ENCODE measurements at places on chromosomes 7 and 10. TPM values are rescaled to one million over a fixed set of nuclear protein-coding genes. Genes with fewer than 3 reads are reported as not detected.

DNA sequence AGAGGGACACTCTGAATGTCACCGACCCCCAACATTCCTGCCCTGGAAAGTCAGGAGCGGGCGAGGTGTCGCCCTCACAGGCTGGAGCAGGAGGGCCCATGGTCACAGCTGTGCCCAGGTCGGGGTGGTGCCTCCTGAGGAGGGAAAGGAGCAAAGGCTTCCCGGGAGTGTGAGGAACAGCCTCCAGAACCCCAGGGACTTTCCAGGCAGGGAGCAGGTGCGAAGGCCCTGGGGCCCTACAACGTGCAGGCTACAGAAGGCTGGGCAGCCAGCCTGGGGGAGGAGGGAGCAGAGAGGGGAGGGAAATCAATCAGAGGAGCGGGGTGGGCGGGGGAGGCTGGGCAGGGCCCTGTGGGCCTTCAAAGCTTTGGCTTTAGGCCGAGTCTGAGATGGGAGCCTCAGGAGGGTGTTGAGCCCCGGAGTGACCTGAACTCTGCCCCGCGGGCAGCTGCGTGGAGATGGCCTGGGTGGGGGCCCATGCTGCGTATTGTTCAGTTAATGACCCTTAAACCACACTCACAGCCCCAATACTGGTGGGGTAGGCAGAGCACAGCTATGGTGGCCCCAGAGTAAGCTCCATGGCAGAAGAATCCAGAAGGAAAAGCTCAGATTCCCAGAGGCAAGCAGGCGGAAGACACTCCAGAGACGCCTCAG, 44.2 kb upstream of the PPP2R2D start:
- no peak for DNase-seq

DNA sequence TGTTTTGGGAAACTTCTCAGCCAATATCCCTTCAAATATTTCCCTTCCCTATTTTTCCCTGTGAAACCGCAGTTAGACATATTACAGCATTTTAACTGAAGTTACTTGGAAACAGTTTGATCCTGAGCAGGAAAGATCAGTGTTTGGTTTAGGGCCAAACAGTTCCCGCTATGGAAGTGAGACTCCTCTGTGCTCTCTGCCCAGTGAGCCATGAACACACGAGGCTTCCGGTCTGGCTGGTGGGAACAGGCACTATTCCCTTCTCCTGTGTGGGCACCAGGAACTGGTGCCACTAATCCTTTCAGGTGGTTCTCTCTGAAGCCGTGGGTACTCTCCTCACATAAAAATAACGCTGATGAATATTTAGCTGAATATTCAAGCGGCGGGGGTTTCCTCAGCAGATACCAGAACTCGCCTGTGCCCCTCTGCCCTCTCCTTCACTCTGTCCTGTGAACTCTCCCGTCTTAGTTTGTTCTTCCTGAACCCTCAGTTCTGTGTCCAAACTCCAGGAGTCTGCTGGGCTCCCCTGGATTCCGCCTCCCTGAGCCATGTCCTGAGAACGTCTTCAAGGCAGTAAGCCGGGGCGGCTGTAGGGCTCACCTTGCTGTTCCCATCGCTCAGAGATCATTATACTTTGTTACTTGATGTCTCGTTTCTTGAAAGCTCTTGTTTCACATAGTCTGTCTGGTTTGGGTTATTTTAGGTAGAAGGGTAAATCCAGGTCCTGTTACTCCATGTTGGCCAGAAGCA, 25.7 kb downstream of the FOXL3 start:
- no peak for DNase-seq

The INSYN2A gene
- polyA plus RNA-seq: not detected

DNA sequence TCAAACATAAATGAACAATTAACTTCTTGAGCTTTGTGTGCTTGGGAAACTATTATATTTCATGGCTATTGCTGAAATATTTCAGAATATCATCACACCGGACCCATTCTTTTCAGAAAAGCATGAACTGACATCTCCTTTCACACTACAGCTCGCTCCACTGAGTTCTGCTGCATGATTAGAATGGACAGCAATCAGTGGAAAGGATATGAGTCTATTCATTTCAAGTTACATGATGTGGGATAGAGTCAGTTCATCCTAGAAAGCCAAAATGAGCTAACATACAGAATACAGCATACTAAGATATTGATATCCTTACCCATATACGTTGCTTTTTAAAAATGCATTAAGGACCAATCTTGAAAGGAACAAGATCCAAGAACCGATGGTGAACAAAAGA, 1.1 kb upstream of the FAM53B start:
- no peak for DNase-seq

DNA sequence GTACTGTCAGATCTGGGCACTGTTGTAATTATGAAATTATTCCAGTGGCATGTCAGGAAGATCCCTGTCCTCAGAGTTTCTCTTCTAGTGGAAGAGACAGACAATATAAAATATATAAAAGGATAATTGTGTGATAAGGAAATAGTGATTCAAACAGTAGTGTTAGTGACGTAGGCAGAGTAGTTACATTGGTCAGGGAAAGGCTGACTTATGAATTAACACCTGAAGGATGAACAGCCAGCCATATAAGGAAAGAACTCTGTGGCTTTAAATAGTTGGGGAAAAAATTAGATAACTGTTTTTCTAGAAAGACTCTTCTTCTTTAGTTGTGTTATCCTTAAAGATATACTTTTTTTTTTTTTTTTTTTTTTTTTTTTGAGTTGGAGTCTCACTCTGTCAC, 37.7 kb downstream of the WAC start:
- DNase-seq: no peak

The TMEM213 gene
- polyA plus RNA-seq: not detected

The PTF1A gene
- polyA plus RNA-seq: not detected

- DNase-seq: no peak
Measured at GRCh38 chr10:71727105-71727737, 7.6 kb upstream of the C10orf105 start.

DNA sequence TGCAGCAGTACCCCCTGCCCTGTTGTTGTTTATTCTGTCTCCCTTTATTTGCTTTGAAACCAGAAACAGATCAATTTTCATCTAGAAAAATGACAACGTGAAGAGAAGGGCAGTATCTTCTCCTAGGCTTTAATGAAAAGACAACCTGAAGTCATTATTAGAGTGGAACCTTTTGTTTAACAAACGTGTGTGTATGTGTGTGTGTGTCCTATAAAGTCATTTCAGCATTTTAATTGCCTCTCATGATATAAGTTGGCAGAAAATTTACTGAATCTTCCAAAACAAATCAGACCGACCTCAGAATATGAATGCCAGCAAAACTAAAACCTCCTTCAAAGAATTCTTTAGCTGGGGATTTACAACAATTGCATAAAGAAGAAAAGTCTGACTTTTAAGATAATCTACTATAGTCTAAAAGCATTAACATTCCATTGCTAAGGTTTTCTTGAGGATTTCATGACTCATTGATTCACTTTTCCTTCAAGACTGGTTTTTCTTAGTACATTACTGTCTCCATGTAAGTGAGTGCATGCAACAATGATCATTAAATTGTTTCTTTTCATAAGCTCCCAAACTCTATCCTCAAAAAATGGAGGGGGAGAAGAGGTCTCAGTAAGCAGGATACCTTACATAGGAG, 3.2 kb downstream of the GLI3 start:
- no peak for DNase-seq

The CYP2C18 gene
- not detected for polyA plus RNA-seq

DNA sequence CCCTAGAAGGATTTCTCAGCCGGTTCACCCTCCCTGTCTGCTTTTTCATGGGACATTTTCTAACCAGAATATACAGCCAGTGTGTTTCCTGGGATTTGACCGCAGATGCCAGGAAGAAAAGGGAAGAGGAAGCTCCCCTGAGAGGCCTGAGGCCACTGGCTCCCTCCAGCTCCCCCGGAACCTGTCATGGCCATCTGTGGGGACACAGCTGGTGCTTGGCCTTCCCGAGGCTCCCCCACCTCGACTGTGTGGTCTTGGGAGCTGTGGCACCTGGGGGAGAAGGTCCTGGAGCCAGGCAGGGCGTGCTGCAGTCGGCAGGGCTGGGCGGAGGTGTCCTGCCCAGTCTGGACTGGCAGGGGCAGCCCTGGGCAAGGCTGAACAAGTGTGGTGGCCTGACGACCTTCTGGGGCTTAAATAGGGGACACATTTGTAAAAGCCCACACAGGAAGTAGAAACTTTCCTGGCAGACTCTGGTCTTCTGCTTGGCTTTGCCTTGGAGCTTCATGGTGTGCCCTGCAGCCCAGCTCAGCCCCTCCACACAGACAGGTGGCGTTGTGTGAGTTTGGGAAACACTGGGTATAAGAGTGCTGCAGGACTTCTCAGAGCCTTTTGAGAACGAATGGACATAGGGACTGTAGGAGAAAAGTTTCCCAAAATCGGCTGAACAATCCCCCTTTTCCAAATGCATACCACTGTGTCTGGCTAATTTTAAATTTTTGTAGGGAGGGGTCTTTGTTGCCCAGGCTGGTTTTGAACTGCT, 6.8 kb downstream of the BRI3 start:
- DNase-seq: no peak

DNA sequence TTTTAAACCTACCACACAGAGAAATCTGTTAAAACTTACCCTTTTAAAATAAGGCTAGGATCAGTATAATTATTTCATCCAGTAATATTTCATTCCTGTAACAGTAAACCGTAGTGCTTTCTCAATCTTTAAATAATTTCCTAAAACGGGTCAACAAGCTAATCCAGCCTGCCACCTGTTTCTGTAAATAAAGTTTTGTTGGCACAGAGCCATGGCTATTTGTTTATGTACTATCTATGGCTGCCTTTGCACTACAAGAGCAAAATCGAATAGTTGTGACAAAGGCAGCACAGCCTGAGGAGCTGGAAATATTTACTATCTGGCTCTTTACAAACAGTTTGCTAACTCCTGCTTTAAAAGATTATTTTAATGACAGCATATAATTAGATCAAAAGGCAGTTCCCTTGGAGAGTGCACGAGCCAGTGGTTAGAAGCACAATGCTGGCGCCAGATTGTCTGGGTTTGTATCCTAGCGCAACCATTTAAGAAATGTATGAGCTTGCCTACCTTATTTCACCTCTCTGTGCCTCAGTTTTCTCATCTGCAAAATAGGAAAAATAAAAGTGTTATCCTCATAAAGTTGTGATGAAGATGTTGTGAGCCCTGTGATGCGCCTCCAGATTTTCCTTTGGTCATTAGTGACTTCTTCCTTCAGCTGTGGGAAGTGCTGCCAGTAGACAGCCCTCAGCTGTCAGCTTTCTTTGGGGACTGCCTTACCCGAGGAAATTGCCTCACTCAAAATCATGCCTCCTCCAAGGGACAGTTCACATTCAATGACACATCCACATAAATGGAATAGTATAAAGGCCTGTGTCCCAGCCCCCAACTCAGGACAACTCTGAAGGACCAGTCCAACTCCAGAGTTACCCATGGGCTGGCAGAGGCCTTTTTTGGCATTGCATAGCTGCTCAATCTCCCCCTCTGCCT, 11.8 kb upstream of the MIOS start:
- no peak for DNase-seq

The ANKRD22 gene
- 1.2 TPM for polyA plus RNA-seq

- no peak for DNase-seq
Measured at GRCh38 chr7:134472572-134473244, 13.8 kb upstream of the AKR1B1 start.

DNA sequence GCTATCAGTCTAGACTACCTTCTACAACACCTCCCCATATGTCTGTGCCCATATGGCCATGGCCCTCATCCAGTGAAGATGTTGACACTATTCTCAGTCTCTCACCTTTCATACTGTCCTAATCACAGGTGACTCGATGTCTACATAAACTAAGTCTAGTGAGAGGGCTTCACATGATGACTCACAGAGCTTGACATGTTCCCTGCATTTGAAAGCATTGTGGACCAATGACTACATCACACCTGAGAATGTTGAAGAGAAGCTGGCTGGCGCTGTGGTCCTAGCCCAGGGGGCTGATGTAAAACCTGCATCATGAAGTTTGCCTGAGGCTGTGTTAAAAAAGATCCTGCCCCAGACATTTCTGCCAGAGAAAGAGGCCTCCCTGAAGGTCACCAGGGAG, 167.2 kb downstream of the NPSR1 start:
- DNase-seq: no peak

The RRP12 gene
- 13.4 TPM for polyA plus RNA-seq

DNA sequence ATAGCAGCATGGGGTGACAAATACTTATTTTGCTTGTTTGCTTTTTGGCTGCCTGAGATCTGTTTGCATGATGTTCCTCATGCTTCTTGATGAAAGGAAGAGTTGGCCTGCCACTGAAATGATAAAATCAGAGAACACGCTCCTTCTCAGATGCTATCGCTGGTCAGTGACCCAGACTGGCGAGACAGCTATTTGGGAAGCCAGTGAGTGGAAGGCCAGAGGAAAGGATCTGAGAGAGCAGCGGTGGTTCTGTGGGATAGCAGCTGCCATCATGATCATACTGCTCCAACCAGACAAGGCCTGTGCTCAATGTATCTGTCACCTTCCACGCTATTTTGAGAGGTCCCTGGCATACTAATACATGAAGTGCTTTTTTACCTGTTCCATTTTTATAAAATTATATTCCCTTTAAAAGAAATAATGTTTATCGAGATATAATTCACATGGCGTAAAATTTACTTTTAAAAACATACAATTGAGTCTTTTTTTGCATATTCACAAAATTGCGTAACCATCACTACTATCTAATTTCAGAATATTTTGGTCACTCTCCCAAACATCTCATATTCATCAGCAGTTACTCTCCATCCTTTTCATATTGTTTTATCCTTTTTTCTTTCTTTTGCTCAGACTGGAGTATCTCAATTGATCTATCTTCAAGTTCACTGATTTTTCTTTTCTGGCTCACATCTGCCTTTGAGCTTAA, 695.1 kb downstream of the TNS3 start:
- no peak for DNase-seq

- peak; percentile 83 for DNase-seq
Measured at GRCh38 chr10:110209454-110209925, 2.1 kb downstream of the MXI1 start.

- DNase-seq: no peak
Measured at GRCh38 chr7:158035343-158035742, 552.3 kb downstream of the PTPRN2 start.

- no peak for DNase-seq
Measured at GRCh38 chr7:47248797-47249196, 333.1 kb downstream of the TNS3 start.

GRCh38 chr7:157737151-157738065, 400.6 kb downstream of the DNAJB6 start:
- DNase-seq: no peak

The MUC12 gene
- polyA plus RNA-seq: not detected

DNA sequence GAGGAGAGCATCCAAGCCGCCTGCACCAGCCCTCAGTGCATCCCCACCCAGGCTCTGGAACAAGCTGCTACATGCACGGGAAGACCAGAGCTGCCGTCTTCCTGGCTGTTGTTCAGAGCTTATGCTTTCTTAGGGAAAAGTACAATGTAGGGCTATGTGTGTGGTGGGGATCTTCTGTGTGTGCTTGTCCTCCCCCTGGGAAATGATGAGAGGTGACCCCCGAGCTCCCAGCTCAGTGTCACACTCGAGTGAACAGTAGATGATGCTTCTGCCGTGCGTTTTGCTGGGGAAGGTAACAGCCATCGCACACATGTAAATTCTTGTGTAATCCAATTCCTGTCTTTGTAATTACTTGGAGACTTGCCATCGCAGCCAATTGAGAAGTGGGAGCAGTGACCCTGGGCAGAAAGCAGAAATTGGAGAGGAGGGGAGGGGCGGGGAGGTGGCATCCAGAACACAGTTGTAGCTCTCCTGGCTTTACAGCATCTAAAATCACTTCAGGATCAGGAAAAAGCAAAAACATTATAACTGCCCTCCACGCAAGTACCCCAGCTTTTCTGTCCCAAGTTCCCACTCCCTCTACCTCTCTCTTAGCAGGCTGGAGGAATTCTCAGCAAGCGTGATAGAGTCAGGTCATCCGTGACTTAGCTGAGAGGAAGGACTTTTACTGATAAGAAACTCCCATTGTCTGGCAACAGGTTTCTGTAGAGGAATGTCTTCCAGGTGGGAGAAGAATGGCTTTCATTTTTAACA, 149.6 kb downstream of the TCF7L2 start:
- DNase-seq: no peak

GRCh38 chr7:5689716-5690115, 91.7 kb downstream of the RNF216 start:
- no peak for DNase-seq
